WTC11 (cell line): ENCODE measurements at places on chromosomes 16 and 17. TPM values are rescaled to one million over a fixed set of nuclear protein-coding genes. Genes with fewer than 3 reads are reported as not detected.

The JPT1 gene
- 289 to 341 TPM (median 300 TPM) in 3 replicates for total RNA-seq

The CD79B gene
- total RNA-seq, result 3.0 to 3.5 TPM (median 3.2 TPM) in 3 replicates

DNA sequence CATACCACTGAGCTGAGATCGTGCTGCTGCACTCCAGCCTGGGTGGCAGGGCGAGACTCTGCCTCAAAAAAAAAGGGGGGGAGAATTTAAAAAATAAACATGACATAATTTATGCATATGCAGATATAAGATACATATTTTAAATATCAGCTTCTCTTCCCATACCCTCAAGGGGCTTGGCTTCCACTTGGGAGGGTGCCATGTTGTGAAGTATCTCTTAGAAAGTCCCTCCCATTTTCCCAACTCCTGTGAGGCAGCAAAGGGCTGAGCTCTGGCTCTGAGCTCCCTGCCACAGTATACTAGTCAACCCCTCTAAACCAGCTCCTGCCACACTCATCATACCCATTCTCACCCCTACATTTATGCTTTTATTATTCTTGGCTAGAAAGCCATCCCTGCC is 39.4 kb downstream of the MYH11 start:
- no peaks in the 10 kb centered on the region for H3K4me1 ChIP-seq
- no peak overlapping the region for H3K4me3 ChIP-seq
- no peak for DNase-seq
- H3K36me3 ChIP-seq, result peaks cover 6% of the 10 kb centered on the region

GRCh38 chr17:41421116-41421515 is 3.3 kb downstream of the KRT37 start:
- DNase-seq, result no peak
- no peaks in the 10 kb centered on the region for H3K36me3 ChIP-seq
- peaks cover 4% of the 10 kb centered on the region for H3K4me1 ChIP-seq
- no peak overlapping the region for H3K27ac ChIP-seq
- H3K27me3 ChIP-seq, result no peaks in the 10 kb centered on the region; the same call in 1 of the 2 replicates

The TMEM238L gene
- not detected in 3 replicates for total RNA-seq

GRCh38 chr17:76476736-76477135 is 9.3 kb downstream of the AANAT start:
- no peak overlapping the region for H3K4me3 ChIP-seq
- H3K27me3 ChIP-seq, result no peaks in the 10 kb centered on the region
- no peaks in the 10 kb centered on the region for H3K4me1 ChIP-seq
- H3K36me3 ChIP-seq, result peaks cover under 1% of the 10 kb centered on the region; the same call in 1 of the 2 replicates
- DNase-seq, result no peak
- no peak overlapping the region for H3K27ac ChIP-seq

GRCh38 chr17:37476431-37477120 is 13.1 kb upstream of the DUSP14 start:
- no peak for DNase-seq
- H3K4me3 ChIP-seq, result no peak overlapping the region
- H3K36me3 ChIP-seq, result peaks cover 40% of the 10 kb centered on the region
- H3K27ac ChIP-seq, result no peak overlapping the region
- no peaks in the 10 kb centered on the region for H3K27me3 ChIP-seq

The LRRC37A gene
- 0.69 to 0.83 TPM (median 0.78 TPM) in 3 replicates for total RNA-seq

DNA sequence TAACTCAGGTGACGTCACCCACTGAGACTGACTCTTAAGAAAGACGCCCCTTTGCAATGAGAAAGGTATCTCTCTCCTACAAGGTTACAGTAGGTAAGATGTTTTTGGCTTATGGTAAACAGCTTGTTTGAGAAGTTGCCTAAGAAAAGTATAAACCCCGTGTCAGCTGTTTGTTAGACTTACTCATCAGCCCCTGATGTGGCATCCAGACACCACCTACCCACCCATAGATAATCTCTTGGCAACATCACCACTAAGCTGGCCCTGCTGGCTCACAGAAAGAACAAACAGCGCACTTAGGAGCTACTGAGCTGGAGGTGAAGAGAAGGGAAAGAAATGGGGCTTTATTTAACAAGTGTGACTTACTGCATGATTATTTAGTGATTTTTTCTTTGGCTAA is 121.0 kb downstream of the PARN start:
- H3K27ac ChIP-seq, result no peak overlapping the region
- no peaks in the 10 kb centered on the region for H3K27me3 ChIP-seq
- DNase-seq, result no peak
- no peaks in the 10 kb centered on the region for H3K36me3 ChIP-seq

DNA sequence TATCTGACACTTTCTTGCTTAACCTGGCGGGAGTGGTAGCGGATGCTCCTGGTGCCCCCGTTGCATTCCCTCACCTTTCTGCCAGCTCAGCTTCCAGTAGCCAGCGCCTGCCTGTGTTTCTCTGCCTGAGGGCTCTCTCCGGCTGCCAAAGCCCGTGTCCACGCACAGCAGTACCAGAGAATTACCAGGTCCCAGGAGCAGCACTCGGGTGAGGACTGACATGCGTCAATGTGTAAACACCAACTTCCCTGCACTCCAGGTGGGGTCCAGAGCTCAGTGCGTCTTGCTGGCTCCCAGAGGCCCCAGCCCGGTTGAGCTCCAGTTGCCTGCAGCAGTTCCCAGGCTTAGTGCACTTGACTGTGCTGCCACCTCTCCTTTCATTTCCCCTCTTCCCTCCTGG is 54.8 kb downstream of the CDH13 start:
- H3K27me3 ChIP-seq, result no peaks in the 10 kb centered on the region
- no peaks in the 10 kb centered on the region for H3K36me3 ChIP-seq
- no peaks in the 10 kb centered on the region for H3K4me1 ChIP-seq
- H3K27ac ChIP-seq, result no peak overlapping the region
- DNase-seq, result no peak

- H3K27me3 ChIP-seq, result no peaks in the 10 kb centered on the region
- no peaks in the 10 kb centered on the region for H3K4me1 ChIP-seq
- H3K4me3 ChIP-seq, result no peak overlapping the region
- no peak overlapping the region for H3K27ac ChIP-seq
- DNase-seq, result no peak
Observed at GRCh38 chr16:61792194-61792909, 243.9 kb downstream of the CDH8 start.

The GUCY2D gene
- total RNA-seq, result 0.87 to 1.9 TPM (median 1.1 TPM) in 3 replicates

DNA sequence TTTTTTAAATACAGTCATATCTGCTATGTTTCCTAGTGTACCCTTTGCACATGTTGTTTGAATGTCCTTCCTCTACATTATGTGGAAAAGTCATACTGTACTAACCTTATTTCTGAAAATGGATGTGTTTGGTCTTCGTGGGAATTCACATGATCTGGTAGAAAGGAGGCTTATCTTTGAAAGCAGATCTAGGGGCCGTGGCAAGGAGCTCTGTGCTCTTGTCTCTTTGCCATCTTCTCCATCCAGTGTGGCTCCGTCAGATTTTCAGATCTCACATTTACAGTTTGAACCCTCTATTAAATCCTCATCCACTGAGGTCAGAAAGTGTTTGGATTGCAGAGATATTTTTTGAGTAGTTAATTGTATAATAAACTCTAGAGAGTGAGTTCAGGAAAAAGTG is 32.9 kb downstream of the MAP2K4 start:
- H3K4me1 ChIP-seq, result peaks cover 76% of the 10 kb centered on the region
- no peak overlapping the region for H3K4me3 ChIP-seq
- no peaks in the 10 kb centered on the region for H3K27me3 ChIP-seq
- no peak for DNase-seq

The ENO3 gene
- total RNA-seq, result 30.9 to 40.3 TPM (median 37.7 TPM) in 3 replicates
